MV-4-11 (cell line): ENCODE measurements at places on chromosomes 1 and 21.

DNA sequence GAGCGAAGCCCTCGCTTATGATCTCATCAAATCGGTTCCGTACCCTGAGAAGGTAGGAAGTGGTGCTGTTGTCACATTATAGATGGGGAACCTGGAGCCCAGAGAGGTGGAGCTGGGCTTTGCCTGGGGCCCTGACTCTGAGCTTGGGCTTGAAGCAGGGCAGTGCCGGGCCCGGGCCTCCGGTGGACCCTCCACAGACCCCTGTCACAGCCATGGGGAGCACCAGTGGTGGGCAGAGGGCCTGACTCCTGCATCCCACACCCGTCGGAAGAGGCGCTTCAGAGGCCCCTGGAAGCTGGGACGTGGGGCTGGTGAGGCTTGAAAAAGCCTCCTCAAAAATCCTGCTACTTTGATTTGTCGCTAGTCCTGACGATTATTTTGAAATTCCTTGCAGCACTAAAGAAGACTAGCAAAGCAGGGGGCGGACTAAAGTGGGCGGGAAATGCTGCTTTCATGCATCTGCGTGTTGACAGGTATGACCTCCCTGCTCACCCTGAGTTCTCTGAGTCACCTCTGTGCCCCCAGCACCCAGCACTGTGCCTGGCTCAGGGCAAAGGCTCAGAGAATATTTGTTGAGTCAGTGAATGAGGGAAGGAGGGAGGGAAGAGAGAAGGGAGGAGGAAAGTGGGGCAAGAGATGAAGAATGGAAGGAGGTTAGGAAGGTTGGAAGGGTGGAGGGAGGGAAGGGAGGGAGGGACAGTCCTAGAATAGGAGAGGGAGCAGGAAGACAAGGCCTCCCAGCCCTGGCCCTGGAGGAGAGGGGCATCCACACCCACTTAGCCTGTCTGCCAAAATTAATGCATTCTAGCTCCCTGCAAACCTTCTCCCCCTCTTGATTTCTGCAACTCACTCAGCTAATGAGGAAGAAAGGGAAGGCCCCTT is 262.8 kb upstream of the VAMP3 start:
- no peak for DNase-seq

GRCh38 chr1:195195423-195196057 is 1412.7 kb downstream of the KCNT2 start:
- DNase-seq: no peak

GRCh38 chr1:183239220-183239742 is 53.2 kb downstream of the LAMC2 start:
- DNase-seq: no peak

GRCh38 chr21:38825269-38825668 is 19.5 kb downstream of the ETS2 start:
- DNase-seq: no peak

DNA sequence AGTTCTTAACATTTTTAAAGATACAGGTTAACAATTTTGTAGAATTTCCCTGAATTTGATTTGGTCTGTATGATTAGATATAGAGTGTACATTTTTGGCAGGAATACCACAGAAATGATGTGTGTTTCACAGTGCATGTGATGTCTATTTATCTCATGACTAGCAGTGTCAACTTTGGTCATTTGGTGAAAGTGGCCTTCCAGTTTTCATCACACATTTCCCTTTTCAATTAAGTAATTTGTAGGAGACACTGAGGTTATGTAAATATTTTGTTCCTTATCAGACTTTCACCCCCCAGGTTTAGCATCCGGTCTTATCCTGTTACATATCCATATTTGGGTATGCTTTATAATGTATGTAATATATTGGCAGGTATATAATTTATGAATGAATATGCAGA is 41.8 kb downstream of the MAP3K7CL start:
- DNase-seq: no peak

DNA sequence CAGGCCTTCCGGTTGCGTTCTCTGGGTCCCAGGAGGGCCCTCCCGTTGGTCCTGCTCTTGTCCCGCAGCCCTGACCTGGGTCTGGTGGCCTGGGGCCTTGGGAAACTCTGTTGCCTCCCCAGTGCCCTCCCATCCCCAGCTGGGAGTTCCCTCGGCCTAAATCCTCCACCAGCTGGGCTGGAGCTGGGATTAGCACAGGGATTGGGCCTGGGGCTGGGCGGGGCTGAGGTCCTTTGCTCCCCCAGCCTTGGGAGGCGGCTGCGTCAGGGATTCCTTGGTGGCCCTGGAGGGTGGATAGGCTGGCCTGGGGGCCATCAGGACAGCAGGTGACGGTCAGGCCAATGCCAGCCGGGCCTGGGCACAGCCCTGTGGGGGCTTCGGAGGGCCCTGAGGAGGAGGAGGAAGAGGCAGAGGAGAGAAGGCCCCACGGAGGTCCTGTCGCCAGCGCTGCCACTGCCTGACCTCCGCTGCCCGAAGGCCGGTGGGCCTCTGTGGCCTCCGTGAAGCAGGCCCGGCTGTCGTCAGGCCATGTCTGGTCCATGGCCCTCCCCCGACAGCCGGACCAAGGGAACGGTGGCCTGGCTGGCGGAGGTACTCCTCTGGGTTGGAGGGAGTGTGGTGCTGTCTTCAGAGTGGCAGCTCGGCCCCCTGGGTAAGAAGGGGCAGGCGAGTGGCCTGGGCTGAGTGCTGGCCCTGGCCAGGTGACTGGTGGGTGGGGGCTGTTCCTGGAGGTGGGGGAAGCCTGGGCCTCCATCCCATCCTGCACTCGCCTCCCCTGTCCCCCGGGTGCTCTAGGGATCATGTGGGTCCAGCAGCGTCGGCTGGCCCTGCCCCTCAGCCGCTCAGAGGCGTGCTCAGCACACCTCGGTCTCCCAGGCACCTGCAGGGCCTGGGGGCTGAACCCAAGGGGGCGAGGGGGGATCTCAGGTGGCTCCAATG is at the start of gene PLCH2:
Gene PLCH2 (plus strand): TSS at position 229 of the 939 bp plus-strand sequence. CDS start 300 bp downstream, at position 529.
- no peak for DNase-seq

- DNase-seq: no peak
Measured at GRCh38 chr1:228782662-228783417, 47.6 kb downstream of the RHOU start.

- DNase-seq: no peak
Measured at GRCh38 chr1:230884646-230885045, 16.3 kb upstream of the C1orf198 start.
